Iris pigment epithelial cell (primary cell): ENCODE measurements at places on chromosomes 13 and 19.

DNA sequence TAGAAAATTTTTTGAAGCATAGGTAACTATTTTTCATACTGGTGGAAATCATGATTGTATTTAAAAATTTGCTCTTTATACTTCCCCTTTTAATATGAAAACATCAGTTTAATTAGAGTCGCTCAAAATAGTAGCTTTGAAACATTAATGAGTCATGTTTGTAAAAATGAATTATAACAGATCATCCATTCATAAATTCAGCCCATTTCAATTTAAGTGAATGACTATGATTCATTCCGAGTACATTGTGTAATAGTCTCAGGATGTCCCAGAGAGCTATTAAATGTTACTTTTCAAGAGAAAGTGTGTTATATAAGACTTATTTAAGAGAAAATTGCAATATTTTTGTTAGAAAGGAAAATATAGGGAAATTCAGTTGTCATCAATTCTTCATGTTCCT, 111.0 kb downstream of the FNDC3A start:
- DNase-seq = peak; percentile 83

DNA sequence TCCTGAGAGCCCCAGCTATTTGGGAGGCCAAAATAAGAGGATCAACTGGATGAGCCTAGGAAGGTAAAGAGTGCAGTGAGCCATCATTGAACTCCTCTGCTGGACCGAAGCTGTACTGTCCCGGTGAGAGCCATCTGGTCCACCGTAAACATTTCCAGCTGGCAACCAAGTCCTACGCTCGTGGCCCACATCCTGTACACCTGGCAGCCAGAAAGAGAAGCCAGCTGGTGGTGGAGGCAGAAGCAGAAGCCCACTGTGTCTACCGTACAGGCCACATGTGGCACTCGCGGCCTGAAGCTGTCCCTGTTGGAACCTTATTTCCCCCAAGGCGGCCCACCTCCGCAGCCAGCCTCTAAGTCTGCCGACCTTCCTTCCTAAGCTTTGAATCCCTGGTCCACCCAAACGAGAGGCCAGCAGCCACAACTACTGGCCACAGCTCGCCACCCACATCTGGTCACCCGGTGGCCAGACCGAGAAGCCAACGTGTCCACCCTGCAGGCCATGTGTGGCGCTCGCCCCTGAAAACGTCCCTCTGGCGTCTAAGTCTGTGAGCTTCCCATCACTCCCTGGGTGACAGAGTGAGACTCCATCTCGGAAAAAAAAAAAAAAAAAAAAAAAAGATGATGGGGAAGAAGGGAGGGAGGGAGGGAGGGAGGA, 14.2 kb upstream of the ZNF91 start:
- no peak for DNase-seq

- no peak for DNase-seq
Observed at GRCh38 chr19:19460761-19461265, 54.5 kb downstream of the TSSK6 start.

DNA sequence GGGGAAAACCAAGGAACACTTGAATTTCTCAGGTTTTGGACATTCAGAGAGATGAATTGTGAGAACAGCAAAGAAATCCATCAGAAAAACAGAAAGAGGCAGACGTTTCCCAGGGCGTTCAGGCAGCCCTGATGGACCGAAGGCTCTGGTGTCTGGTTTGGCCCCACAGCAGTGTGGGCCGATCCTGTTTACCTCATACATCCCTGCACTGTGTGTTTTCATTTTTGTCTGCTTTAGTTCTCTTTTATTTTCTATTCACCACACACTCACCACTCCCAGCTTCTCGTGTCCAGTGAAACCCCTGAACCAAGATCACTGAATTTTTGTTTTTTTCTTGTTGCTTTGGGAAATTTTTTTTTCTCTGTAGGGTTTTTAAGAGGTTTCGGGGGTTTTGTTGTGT, 11.9 kb upstream of the WDR18 start:
- no peak for DNase-seq

DNA sequence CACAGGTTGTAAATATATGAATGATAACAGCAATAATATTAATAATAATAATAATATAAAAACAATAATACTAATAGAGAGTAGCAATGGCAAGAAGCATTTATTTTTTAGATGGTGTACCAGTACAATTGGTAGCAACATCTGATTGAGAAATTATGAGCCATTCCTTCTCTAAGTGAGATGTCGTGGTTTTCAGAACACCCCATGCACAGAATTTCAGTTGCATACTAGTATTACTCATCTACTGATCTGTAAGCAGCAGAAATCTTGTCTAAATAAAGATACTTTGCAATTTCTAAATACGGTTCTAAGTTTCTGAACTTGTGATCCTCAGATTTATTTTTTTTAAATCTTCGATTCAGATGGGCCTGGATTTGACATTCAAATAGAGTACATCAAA, 788.0 kb upstream of the ATXN8OS start:
- peak; percentile 37 for DNase-seq

DNA sequence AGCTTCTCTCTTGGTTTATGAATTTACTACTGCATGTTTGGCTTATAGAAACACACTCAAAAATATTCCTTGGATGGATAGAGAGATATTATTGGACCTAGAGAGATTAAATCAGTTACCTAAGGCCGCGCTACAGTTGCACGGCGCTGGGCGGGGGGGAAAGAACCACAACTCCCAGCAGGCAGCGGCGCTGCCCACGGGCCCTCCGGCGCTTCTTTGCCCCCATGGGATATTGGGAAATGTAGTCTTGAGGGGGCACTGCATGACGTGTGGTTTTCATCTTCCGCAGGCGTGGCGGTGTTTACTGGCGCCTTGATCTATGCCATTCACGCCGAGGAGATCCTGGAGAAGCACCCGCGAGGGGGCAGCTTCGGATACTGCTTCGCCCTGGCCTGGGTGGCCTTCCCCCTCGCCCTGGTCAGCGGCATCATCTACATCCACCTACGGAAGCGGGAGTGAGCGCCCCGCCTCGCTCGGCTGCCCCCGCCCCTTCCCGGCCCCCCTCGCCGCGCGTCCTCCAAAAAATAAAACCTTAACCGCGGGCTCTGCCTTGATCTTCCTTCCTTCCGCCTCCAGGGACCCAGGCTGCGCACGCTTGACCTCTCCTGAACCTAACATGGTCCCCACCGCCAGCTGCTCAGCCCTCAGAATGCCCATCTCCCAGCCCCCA, 4.8 kb downstream of the EMP3 start:
- peak; percentile 61 for DNase-seq

GRCh38 chr19:30373593-30373992, 1.4 kb downstream of the ZNF536 start:
- no peak for DNase-seq

GRCh38 chr19:57935731-57936130, 529 bp upstream of the ZNF418 start:
- no peak for DNase-seq

DNA sequence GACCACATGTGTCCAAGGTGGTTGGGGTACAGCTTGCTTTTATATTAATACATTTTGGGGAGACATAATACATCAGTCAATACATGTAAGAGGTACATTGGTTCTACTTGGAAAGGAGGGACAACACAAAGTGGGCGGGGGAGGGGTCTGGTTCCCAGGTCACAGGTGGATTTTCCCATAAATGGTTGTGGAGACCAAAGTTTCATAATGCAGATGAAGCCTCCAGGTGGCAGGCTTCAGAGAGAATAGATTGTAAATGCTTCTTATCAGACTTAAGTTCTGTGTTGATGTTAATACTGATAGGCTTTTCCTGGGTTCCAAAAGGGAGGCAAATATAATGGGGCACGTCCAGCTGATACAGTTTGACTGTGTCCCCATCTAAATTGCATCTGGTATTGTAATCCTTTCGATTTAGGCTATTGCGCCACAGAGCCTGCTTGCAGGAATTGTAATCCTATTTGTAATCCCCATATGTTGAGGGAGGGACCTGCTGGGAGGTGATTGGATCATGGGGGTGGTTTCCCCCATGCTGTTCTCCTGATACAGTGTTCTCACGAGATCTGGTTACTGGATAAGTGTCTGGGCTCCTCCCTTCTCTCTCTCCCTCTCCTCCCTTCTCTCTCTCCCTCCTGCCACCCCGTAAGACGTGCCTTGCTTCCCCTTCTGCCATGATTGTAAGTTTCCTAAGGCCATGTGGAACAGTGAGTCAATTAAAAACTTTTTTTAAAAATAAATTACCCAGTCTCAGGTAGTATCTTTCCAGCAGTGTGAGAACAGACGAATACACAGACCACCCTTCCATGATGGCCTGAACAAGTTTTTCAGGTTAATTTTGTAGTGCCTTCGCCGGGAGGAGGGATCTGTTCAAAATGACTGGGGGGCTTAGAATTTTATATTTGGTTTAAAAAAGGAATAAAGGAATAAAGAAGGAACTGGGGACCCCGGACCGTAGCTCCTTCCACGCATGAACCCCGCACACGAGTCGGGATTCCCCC, 44.9 kb downstream of the ZNF823 start:
- peak; percentile 90 for DNase-seq

GRCh38 chr13:75647126-75647784, 11.1 kb downstream of the LMO7 start:
- DNase-seq = peak; percentile 59

DNA sequence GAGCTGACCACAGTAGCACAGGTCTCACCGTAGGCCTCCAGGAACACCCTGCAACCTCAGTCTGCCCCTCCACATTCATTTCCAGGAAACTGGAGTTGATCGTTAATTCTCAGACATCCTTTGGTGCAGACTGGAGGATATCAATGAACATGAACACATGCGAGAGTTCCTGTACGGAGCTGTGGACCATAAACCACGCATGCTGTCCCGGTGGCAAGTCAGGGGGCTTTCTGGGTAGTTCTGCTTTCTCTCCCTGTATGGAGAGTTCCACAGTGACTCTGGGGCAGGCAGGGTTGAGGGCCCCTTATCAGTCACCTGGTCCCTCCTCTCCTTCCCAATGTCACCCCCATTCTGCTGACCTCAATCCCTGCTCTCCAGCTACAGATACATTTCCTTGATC, 55.5 kb upstream of the URI1 start:
- no peak for DNase-seq

DNA sequence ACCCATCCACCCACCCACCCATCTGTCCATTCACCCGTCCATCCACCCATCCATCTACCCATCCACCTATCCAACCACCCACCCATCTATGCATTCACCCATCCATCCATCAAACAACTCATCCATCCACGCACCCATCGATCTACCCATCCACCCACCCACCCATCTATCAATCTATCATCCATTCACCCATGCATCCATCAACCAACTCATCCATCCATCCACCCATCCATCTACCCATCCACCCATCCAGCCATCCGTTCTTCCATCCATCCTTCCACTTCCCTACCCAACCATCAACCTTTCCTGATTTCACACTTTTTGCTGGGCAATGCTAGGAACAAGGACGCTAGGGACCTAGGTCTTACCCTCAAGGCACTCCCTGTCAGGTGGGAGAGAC, 2.1 kb downstream of the TMEM238 start:
- DNase-seq = no peak

DNA sequence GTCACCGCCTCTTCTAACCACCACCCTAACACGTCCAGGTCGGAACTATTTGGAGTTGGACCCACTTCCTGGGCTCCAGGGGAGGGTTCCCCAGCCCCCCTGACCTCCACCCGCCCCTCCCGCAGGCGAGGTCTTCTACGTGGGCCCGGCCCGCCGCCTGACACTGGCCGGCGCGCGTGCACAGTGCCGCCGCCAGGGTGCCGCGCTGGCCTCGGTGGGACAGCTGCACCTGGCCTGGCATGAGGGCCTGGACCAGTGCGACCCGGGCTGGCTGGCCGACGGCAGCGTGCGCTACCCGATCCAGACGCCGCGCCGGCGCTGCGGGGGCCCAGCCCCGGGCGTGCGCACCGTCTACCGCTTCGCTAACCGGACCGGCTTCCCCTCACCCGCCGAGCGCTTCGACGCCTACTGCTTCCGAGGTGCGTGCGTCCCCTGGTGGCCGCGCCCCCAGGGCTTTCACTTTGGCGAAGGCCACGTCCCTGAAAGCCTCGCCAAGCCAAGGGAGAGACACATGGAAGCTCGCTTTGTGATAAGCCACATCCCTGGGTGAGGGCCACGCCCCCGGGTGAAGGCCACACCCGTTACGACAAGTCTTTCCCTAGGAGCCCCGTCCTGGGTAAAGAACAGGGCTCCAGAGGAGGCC, 13.2 kb downstream of the NCAN start:
- DNase-seq = peak; percentile 67

GRCh38 chr13:42055500-42056085, 7.1 kb downstream of the DGKH start:
- no peak for DNase-seq

GRCh38 chr13:31870511-31870910, 131.2 kb downstream of the RXFP2 start:
- peak; percentile 3 for DNase-seq

DNA sequence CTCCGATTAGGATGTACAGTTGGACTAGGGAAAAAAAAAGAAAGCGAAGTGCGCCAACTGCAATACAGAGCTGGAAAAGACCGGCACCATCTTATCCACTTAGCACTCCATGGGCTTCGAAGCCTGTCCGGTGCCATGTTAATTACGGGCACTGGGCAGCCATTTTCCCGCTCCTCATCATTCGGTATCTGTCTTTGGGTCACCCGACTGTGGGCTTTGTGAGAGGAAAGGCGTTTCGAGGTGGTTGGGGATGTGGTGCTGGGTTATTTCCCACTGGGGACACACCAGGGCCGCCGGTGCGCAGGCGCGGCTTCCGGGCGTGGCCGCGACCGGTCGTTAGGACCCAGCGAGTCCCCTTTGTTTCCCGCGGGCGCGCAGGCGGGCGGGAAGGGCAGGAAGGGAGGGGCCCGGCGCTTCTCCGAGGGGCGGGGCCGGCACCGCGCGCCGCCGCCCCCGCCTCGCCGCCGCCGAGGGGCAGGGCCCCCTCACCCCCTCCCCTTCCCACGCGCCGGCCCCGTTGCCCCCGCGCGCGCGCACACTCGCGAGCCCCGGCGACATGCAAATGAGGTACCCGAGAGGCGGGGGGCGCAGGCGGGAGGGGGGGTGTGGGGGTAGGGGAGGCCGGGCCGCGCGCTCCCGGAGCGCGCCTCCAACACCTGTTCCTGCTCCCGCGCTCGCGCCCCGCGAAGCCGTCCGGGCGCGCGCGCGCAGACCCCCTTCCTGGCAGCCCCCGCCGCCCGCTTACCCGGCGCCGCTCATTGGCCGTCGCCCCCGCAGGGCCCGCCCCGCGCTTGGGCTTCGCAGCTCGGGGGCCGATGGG, at the start of gene ZNF524:
TSS of gene ZNF524 (plus strand) at position 447 of the 820 bp plus-strand sequence. CDS start 1,825 bp downstream, outside the sequence.
- DNase-seq = peak; percentile 87

DNA sequence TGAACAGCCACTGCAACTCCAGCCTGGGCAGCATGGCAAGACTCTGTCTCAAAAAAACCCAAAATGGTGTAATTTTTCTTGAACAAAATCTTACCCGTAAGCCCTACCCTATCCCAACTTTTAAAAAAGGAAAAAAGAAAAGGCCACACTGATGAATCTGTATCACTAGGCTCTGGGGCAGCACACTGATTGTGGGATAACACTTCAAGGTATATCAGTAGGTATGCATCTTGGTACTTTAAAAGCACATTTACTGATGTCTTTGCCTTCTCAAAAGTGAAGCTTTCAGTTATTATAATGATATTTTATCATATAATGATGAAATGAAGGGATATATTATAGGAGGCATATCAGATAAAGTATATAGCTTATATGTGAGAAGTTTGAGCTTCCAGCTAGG, 24.3 kb downstream of the ZNF112 start:
- DNase-seq = no peak
